Activated naive CD4-positive, alpha-beta T cell treated with anti-CD3 and anti-CD28 coated beads for 36 hours (primary cell): ENCODE measurements at places on chromosomes 7 and 10. TPM values are rescaled to one million over a fixed set of nuclear protein-coding genes. Genes with fewer than 3 reads are reported as not detected.

Gene HPSE2
- total RNA-seq: not detected

Gene GIMAP1
- 5.3 TPM for total RNA-seq

GRCh38 chr7:45525057-45525456, 49.1 kb upstream of the ADCY1 start:
- H3K27me3 ChIP-seq: peaks cover 5% of the 10 kb centered on the region
- H3K4me1 ChIP-seq: no peaks in the 10 kb centered on the region
- no peak overlapping the region for H3K4me3 ChIP-seq
- H3K36me3 ChIP-seq: no peaks in the 10 kb centered on the region
- DNase-seq: no peak

Gene UNCX
- total RNA-seq: not detected

DNA sequence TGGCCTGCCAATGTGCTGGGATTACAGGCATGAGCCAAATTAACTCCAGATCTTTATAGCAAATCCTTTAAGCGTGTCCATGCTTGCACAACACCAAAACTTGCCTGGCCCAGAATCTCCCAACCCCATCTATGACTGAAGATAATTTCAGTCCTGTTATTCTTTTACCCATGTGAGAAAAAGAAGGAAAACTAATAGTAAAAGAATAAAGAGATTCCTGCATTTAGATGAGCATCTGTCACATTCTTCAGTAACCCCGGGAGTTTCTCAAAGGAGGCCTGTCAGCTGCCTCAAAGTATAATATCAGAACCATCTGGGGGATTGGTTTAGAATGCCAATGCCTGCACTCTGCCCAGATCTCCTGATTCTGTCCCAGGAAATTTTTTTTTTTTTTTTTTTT, 158.1 kb upstream of the KMT2E start:
- no peaks in the 10 kb centered on the region for H3K36me3 ChIP-seq
- H3K27ac ChIP-seq: no peak overlapping the region
- no peak for DNase-seq
- peaks cover 17% of the 10 kb centered on the region for H3K4me1 ChIP-seq
- no peak overlapping the region for H3K4me3 ChIP-seq

DNA sequence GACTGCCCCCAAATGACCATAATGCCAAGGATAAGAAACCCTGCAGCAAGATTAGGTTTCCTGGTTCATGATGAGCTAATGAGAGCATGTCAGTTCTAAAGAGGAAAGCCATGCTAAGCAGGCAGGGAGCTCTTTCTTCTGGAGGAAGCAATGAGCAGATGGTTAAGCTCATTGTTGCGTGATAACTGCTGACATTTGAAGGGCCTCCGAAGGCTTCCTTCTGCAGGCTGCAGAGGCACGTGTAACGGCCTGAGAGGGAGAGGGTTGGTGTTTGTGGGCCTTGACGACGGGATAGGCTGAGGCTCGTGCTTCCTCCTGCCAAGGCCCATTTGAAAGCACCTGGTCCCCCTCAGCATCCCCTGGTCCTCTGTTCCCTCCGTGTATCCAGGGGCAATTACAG, 63.5 kb upstream of the BTBD16 start:
- no peaks in the 10 kb centered on the region for H3K27me3 ChIP-seq
- H3K4me1 ChIP-seq: no peaks in the 10 kb centered on the region
- no peak overlapping the region for H3K27ac ChIP-seq
- no peak for DNase-seq
- no peak overlapping the region for H3K4me3 ChIP-seq

Gene HMX2
- total RNA-seq: 0.99 TPM

Gene ADCYAP1R1
- not detected for total RNA-seq

GRCh38 chr7:3358991-3359390, 57.9 kb downstream of the SDK1 start:
- no peak overlapping the region for H3K27ac ChIP-seq
- H3K27me3 ChIP-seq: no peaks in the 10 kb centered on the region

Gene HOXA7
- total RNA-seq: not detected

DNA sequence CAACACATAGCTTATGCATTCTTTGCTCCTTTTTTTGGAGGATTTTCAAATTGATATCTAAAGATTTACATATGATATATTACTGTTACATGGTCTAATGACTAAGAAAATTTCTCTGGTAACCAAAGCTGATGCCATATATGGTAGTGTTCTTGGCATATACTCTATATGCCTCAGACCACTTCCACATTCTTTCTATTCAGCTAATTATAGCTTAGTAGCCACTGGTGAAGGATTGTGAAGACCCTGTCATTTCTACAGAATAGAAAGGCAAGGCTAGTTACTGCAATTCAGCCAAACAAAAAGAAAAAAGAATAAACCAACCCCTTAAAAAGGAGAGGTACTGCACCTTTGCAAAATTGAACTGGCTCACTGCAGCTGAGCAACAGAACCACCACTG, 3.7 kb downstream of the PURB start:
- H3K27ac ChIP-seq: no peak overlapping the region
- H3K36me3 ChIP-seq: peaks cover 47% of the 10 kb centered on the region

DNA sequence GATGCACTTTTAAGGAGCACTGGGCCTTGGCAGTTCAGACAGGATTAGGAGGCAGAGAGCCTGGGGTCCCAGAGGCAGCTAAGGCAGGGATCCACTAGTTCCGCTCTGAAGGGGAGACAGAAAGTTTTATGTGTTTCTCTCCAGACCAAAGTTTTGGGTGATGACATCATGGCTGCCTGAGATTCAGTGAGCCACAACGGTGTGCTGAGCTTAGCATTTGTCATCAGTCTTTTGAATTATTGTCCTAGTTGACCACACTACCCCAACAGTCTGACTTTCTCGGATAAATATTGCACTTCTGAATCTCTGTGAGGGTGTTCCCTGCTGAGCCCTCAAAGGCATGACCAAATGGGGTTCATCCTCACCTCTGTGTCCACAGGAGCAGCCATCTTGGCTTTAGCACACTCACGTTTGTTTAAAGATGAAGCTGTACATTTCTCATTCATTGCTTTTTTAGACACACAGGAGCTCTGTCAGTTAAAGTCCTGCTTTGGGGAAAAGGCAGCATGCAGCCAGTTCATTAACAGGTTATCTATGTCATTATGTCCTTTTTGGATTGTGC, 297.7 kb upstream of the LRGUK start:
- H3K4me1 ChIP-seq: peaks cover 2% of the 10 kb centered on the region
- H3K4me3 ChIP-seq: no peak overlapping the region
- H3K36me3 ChIP-seq: peaks cover 20% of the 10 kb centered on the region
- H3K27me3 ChIP-seq: no peaks in the 10 kb centered on the region
- H3K27ac ChIP-seq: no peak overlapping the region

Gene ATXN7L1
- 8.8 TPM for total RNA-seq

GRCh38 chr10:126456632-126457031, 68.4 kb upstream of the ADAM12 start:
- H3K4me1 ChIP-seq: no peaks in the 10 kb centered on the region
- no peaks in the 10 kb centered on the region for H3K27me3 ChIP-seq
- no peak overlapping the region for H3K27ac ChIP-seq
- H3K36me3 ChIP-seq: no peaks in the 10 kb centered on the region
- H3K4me3 ChIP-seq: no peak overlapping the region

DNA sequence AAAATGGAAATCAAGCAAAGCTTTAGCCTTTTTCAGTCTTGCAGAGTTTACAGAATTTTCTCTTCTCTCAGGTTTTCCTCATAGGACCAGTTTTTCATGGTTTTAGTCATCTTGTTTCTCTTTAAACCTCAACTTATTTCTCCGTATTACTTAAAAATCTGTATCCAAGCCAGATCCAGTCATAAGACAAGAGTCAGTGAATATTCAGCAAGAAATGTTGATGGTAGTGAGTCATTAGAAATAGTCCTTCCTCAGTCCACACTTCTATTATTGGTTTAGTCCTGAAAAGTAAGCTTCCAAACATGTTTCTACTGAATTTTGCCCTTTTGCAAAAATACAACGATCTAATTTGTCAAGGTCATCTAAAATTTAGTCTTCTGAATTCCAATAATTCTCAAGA, 107.0 kb downstream of the VIM start:
- H3K36me3 ChIP-seq: peaks cover 2% of the 10 kb centered on the region
- H3K4me1 ChIP-seq: no peaks in the 10 kb centered on the region
- DNase-seq: no peak
- no peak overlapping the region for H3K27ac ChIP-seq
- no peaks in the 10 kb centered on the region for H3K27me3 ChIP-seq
- H3K4me3 ChIP-seq: no peak overlapping the region

- H3K36me3 ChIP-seq: no peaks in the 10 kb centered on the region
- no peaks in the 10 kb centered on the region for H3K4me1 ChIP-seq
- H3K27ac ChIP-seq: no peak overlapping the region
- DNase-seq: no peak
- no peaks in the 10 kb centered on the region for H3K27me3 ChIP-seq
Measured at GRCh38 chr7:78377532-78377931, 579.0 kb downstream of the PHTF2 start.

- H3K27ac ChIP-seq: peak overlapping the region; percentile 79
- no peaks in the 10 kb centered on the region for H3K36me3 ChIP-seq
- H3K4me3 ChIP-seq: no peak overlapping the region
- DNase-seq: no peak
Measured at GRCh38 chr10:33133557-33133956, 175.5 kb upstream of the ITGB1 start.

Gene BMPER
- not detected for total RNA-seq

- H3K27me3 ChIP-seq: no peaks in the 10 kb centered on the region
- no peaks in the 10 kb centered on the region for H3K36me3 ChIP-seq
- no peaks in the 10 kb centered on the region for H3K4me1 ChIP-seq
Measured at GRCh38 chr7:4079366-4079765, 602.7 kb upstream of the FOXK1 start.

- H3K4me1 ChIP-seq: no peaks in the 10 kb centered on the region
- no peak for DNase-seq
- no peak overlapping the region for H3K4me3 ChIP-seq
- H3K27ac ChIP-seq: no peak overlapping the region
Measured at GRCh38 chr10:27724287-27724686, 21.3 kb downstream of the MKX start.

GRCh38 chr7:155996718-155997280, 184.5 kb upstream of the SHH start:
- no peak overlapping the region for H3K27ac ChIP-seq
- H3K4me3 ChIP-seq: no peak overlapping the region
- no peaks in the 10 kb centered on the region for H3K36me3 ChIP-seq
- no peak for DNase-seq
- peaks cover 40% of the 10 kb centered on the region for H3K27me3 ChIP-seq

GRCh38 chr7:151559557-151560183, 40.0 kb upstream of the RHEB start:
- H3K4me1 ChIP-seq: peaks cover 14% of the 10 kb centered on the region
- DNase-seq: no peak
- H3K27ac ChIP-seq: peak overlapping the region; percentile 81
- H3K4me3 ChIP-seq: peak overlapping the region; percentile 31
- H3K36me3 ChIP-seq: peaks cover 10% of the 10 kb centered on the region

GRCh38 chr10:7593063-7593462, 73.7 kb downstream of the ITIH5 start:
- no peak overlapping the region for H3K4me3 ChIP-seq
- H3K4me1 ChIP-seq: no peaks in the 10 kb centered on the region
- H3K36me3 ChIP-seq: no peaks in the 10 kb centered on the region
- no peak for DNase-seq

DNA sequence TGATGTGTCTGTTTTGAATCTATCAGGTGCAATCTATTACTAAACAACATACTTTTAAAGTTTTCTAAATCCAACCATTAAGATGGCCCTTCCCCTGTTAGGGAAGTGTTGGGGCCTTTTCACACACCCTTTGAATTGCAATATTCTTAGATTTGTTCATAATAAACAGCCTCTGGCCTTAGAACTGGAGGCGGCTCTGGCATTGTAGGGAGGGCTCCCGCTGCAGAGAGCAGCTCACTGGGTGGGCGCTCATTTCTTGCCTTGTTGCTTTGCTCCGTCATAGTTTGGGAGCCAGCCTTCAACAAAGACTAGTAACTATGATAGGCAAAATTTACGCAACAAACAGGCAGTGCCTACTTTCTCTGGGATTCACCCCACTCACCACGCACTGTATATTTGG, 4.2 kb upstream of the HOXA10 start:
- H3K4me3 ChIP-seq: no peak overlapping the region
- H3K4me1 ChIP-seq: peaks cover 8% of the 10 kb centered on the region
- H3K27me3 ChIP-seq: peaks cover 67% of the 10 kb centered on the region
- no peaks in the 10 kb centered on the region for H3K36me3 ChIP-seq
- no peak overlapping the region for H3K27ac ChIP-seq

Gene FAM13C
- not detected for total RNA-seq

DNA sequence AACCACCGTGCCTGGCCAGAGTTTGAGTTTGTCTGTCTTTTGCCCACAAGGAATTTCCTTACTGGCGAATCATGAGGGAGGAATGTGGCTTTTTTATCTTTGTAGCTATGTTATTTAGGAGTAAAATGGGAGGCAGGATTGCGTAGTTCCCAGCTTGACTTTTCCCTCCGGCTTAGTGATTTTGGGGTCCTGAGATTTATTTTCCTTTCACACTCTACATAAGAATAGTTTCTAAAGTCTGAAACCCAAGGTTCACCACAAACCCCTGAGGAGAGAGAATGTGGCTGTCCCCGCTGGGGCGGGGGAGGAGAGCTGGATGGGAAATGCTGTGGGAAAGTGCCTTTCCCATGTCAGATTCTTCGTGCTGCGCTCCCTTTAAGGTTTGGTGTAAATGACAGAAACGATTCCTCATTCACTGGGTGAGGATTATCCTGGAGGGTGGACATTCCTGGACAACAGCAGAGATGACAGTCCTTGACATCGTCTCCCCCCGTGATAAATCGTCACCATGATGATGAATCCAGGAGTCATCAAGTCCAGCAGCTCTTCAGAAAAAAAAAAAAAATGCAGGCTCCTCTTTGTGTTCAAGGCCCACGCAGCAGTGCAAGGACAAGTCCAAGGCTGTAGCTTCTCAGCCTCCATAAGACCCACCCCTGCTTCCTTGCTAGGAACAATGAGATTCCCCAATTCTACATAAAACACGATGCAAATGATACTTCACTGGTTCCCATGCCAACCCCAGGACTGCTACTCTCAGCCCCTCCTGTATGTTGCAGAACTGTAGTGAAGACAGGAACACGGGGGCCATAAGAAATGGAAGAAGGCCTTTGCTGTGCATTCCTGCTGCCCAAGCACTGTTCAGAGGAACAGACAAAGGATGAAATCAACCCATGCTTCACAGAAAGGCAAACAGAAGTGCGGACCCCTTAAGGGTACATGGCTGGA, 233.1 kb downstream of the CCDC3 start:
- peaks cover 24% of the 10 kb centered on the region for H3K36me3 ChIP-seq
- no peak overlapping the region for H3K27ac ChIP-seq
- no peak for DNase-seq
- no peak overlapping the region for H3K4me3 ChIP-seq

DNA sequence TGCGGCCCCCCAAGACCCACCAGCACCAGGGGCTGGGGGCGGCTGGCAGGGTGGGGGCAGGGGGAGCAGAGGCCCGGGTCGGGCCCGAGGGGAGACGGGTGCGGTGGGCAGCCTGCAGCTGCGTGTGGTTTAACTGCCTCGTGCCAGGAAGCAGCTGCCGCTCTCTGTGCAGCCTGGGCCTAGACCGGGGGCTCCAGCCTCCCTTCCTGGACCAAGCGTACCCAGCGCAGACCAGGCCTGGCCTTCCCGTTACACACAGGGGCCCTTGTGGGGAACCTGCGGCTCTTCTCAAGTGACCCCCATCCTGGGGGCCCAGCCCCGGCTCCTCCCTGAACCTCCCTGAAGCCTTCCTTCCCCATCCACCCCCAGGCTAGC, 6.6 kb upstream of the INTS1 start:
- H3K4me3 ChIP-seq: no peak overlapping the region
- no peaks in the 10 kb centered on the region for H3K36me3 ChIP-seq
- no peak overlapping the region for H3K27ac ChIP-seq
- H3K27me3 ChIP-seq: no peaks in the 10 kb centered on the region
- DNase-seq: no peak
- peaks cover 44% of the 10 kb centered on the region for H3K4me1 ChIP-seq
